Activated CD4-positive, CD25-positive, alpha-beta regulatory T cell (primary cell): ENCODE measurements at places on chromosomes 4 and X.

GRCh38 chr4:16727218-16727617, 171.2 kb downstream of the LDB2 start:
- DNase-seq, result no peak

- DNase-seq, result no peak
These were observed 69.4 kb downstream of the TBC1D9 start for GRCh38 chr4:140686796-140687195.

DNA sequence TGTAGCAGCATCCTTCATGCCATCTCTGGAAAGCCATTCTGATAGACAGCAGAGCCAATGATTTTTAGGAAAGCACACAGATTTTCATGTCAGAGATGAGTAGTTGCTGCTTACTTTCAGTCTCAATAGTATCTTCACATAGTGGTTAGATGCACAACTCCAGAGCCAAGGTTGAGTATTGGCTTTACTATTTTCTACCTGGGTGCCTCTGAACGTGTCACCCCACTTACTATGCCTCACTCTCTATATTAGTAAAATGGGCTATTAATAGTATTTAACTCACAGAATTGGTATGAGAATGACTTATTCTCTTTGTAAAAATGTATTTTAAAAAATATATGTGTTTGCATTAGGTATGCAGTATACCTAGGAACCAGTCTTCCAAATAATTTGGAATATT, 108.8 kb upstream of the STIM2 start:
- DNase-seq, result no peak

DNA sequence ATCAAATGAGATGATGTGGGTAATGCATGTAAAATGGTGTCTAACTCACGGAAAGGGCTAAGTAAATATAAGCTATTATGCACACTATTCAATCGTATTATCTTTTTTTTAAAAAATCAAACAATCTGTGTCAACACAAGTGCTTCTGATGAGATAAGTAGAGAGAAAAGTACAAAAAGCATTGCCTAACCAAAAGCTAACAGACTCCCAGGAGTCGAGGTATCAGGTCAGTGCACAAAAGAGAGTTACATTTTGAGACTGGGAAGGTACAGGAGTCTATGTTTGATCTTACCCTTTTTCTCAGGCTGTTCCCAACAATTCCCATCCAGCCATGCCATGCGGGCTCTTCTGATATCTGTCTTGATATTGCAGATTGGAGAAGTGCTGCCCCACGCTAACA, 203.3 kb upstream of the ZIC3 start:
- DNase-seq, result no peak

DNA sequence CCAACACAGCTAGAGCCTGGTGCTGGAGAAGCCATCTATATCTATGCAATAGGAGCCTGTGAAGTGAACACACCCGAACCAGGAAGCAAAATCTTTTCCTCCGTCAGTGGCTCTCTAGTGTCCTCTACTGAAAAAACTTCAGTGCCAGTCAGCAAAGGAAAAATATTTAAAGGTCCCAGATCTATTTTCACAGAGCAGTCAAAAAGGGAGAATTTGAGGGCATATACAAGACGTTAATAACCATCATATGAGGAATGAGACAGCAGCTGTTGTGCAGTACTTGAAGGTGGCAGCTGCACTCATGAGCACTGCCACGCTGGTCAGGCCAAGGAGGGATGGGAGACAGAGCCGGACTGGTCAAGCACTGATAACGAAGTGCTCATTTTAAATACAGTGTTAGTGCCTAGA, 14.4 kb downstream of the MCUB start:
- DNase-seq, result no peak

DNA sequence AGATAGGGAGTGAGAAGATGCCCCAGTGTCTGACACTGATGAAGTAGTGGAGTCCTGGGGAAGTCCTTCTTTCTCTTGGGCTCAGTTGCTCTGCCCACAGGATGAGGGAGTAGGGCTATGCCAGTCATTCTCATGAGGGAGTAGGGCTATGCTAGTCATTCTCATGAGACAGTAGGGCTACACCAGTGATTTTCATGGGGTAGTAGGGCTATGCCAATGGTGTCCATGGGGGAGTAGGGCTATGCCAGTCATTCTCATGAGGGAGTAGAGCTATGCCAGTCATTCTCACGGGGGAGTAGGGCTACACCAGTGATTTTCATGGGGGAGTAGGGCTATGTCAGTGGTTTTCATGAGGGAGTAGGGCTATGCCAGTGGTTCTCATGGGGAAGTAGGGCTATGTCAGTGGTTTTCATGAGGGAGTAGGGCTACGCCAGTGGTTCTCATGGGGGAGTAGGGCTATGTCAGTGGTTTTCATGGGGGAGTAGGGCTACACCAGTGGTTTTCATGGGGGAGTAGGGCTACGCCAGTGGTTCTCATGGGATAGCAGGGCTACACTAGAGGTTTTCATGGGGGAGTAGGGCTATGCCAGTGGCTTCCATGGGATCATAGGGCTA, 43.3 kb upstream of the SOD3 start:
- DNase-seq, result no peak

GRCh38 chr4:10050721-10051120, 29.4 kb upstream of the SLC2A9 start:
- no peak for DNase-seq

- DNase-seq, result no peak
These were observed 9.7 kb upstream of the COMMD8 start for GRCh38 chr4:47473141-47473750.

- DNase-seq, result no peak
These were observed 2394.2 kb upstream of the AGA start for GRCh38 chr4:179836179-179837075.

GRCh38 chr4:56317749-56318148, 69.5 kb downstream of the AASDH start:
- no peak for DNase-seq
